ENCODE measurements at places on chromosomes 5 and 9.

- no peak for DNase-seq
Measured at GRCh38 chr5:17497446-17497845, 585 bp upstream of the TAF11L2 start.

- no peak for DNase-seq
Measured at GRCh38 chr9:74282526-74283253, 214.4 kb upstream of the RORB start.

GRCh38 chr5:36664766-36665165, 58.4 kb downstream of the SLC1A3 start:
- peak; percentile 58 for DNase-seq

DNA sequence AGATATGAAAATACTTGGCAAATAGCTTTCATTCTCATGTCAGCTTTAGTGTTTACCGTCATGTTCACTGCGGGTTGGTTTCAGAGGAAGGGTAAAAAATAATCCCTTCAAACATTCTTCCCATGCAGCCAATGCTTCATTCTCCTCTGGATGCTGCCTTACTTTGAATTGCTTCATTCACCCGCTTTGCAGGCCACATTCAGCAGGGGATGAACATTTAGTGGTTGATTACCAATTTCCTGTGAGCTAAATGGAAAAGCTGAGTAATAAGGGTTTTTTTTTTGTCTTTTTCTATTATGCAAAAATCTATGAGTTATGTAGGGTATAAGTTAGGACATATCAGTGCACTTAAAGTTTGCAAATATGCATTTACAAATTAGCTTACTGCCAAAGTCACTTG, 96.3 kb upstream of the MEF2C start:
- no peak for DNase-seq

- DNase-seq = no peak
Measured at GRCh38 chr9:116576386-116576785, 110.7 kb upstream of the TRIM32 start.

DNA sequence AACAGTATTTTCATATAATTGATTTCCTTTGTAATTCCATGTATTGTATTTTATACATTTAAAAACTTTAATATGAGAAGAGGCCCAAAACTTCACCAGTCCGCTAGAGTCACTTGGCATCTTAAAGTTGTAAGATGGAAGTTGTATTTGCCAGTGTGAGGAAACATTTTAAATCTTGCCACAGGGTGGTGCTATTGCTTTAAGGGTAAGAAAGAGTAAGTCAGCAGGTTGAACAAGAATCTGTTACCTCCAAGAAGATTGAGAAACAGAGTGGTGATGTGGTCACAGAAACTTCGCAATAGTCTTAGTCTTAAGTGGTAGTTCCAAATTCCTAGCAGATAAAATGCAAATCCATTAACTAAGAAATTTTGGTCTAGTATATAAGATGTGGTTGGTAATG, 39.8 kb upstream of the RANBP6 start:
- peak; percentile 38 for DNase-seq

DNA sequence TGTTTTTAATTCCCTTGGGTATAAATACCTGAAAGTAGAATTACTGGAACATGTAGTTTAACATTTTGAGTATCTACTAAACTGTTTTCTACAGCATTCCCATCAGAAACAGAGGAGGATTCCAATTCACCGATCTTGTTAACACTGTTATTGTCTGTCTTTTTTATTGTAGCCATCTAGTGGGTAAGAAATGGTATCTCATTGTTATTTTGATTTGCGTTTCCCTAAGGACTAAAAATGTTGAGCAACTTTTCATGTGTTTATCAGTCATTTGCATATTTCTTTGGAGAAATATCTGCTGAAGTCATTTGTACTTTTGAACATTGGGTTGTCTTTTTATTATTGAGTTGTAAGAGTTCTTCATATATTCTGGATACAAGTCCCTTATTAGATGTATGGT, 135.2 kb upstream of the NFIL3 start:
- DNase-seq = no peak

- no peak for DNase-seq
Measured at GRCh38 chr5:147369742-147370374, 135.0 kb downstream of the STK32A start.

- no peak for DNase-seq
Measured at GRCh38 chr9:85192750-85193149, 523.2 kb downstream of the NTRK2 start.

DNA sequence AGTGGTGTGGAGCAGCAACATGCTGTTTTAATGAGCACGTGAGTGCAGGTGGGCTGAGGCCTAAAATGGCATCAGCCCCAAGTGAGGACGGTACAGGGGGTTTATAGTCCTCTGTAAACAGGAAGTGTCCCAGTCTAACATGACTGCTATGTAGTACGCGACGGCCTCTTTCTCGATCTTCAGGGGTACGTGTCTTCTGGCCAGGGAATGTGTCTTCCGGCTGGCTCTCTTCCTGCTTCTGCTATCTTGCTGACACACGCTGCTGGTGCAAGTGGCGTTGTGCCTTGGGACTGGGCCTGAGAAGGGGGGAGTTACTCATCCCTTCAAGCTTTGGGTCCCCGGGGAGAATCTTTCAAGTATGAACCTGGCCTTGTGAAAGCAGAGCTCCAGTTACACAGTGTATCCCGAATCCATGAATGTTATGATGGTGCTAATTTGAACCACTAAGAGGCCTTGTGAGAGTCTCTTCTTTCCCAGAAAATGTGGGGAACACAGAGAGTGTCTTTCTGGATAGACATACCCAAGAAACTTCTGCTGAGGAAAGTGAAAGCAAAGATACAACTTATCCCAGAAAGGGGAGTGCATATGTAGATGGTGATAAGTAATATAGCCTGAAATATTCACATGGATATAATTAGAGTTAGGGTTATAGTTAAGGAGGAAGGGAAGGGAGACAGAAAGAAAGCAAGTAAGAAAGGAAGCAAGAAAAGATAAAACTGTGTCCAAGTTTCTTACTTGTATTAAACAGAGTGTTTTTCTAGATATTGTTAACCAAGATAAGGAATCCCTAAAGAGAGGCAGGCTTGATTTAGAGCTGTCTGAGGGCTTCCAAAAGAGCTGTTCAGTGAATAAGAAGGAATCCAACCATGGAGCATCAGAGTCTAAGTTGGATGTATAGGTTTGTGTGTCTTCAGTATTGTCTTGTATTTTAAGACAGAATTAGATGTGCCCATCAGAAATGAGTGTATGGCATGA, 35.5 kb upstream of the ANXA2R start:
- no peak for DNase-seq

GRCh38 chr5:166795756-166796155, 1495.7 kb upstream of the WWC1 start:
- DNase-seq = no peak

GRCh38 chr5:170546282-170546681, 42.5 kb downstream of the KCNIP1 start:
- DNase-seq = no peak

- DNase-seq = no peak
Measured at GRCh38 chr9:104075801-104076753, 18.0 kb upstream of the SMC2 start.

DNA sequence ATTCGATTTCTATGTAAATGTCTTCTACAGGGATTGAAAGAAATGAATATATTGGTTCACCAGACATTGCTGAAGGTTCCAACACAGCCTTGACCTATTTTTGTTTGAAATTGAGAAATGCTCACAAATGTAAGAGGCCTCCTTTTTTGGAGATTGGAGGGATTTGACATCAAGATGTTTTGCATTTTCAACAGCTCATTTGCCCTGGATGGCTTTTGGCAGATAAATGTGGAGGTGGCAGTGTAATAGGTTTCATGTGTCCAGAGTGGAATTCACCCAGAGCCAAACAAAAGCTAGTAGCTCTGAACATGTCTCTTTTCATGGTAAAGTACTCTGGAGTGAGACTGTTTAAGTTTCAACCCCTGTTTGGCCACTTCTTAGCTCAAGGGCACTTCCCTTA, 77.3 kb downstream of the PALM2AKAP2 start:
- no peak for DNase-seq

DNA sequence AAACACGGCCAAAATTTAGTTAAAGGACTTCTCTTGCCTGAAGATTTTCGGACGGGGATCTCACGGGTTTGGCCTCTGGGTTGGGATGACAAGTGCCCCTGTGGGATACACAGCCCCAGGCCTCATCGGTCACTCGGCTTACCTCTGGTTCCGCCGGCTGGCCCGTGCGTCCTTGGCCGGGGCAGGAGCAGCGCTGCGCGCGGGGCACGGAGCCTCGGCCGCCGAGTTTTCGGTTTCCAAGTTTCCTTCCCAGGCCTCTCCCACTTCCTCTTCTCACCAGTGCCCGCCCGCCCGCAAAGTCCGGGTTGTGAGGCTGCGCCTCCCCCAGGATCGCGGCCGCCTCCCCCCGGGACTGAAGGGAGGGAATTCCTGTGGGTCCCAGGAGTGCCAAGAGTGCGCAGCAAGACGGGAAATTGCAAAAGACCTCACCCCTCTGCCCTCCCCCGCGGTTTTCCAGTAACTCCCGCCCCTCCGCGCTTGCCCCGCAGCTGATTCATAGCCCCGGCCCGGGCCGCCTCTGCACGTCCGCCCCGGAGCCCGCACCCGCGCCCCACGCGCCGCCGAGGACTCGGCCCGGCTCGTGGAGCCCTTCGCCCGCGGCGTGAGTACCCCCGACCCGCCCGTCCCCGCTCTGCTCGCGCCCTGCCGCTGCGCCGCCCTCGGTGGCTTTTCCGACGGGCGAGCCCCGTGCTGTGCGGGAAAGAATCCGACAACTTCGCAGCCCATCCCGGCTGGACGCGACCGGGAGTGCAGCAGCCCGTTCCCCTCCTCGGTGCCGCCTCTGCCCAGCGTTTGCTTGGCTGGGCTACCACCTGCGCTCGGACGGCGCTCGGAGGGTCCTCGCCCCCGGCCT, at the start of gene OSMR:
OSMR (plus strand) TSS at position 487 of the 853 bp plus-strand sequence. CDS start 23,033 bp downstream, outside the sequence.
- peak; percentile 65 for DNase-seq

GRCh38 chr9:133492061-133493021, 13.4 kb upstream of the SLC2A6 start:
- DNase-seq = no peak

- no peak for DNase-seq
Measured at GRCh38 chr9:133585481-133586351, 23.5 kb downstream of the FAM163B start.

GRCh38 chr5:17269201-17269600, 51.8 kb downstream of the BASP1 start:
- no peak for DNase-seq

DNA sequence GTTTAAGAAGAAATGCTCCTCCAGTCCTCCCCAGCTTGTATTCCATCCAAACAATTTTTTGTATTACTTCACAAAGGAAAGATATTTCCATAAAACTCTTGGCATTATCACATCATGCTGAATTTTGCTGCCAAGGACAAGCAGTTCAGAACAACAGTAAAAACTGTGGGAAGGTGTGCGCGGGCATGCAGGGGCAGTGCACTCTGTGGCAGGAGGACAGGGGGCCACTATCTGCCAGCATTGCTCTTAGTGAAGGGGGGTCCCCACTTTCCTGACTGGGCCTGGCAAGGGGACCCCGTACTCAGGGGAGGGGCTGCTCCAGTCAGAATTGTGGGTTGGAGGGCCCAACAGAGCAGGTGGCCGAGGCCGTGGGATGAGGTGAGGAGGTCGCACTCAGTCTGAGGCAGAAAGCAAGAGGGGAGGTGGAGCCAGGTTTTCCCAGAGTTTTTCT, 32.8 kb downstream of the ANGPTL2 start:
- DNase-seq = no peak

- DNase-seq = peak; percentile 45
Measured at GRCh38 chr9:120412425-120412951, 167.5 kb downstream of the CDK5RAP2 start.

DNA sequence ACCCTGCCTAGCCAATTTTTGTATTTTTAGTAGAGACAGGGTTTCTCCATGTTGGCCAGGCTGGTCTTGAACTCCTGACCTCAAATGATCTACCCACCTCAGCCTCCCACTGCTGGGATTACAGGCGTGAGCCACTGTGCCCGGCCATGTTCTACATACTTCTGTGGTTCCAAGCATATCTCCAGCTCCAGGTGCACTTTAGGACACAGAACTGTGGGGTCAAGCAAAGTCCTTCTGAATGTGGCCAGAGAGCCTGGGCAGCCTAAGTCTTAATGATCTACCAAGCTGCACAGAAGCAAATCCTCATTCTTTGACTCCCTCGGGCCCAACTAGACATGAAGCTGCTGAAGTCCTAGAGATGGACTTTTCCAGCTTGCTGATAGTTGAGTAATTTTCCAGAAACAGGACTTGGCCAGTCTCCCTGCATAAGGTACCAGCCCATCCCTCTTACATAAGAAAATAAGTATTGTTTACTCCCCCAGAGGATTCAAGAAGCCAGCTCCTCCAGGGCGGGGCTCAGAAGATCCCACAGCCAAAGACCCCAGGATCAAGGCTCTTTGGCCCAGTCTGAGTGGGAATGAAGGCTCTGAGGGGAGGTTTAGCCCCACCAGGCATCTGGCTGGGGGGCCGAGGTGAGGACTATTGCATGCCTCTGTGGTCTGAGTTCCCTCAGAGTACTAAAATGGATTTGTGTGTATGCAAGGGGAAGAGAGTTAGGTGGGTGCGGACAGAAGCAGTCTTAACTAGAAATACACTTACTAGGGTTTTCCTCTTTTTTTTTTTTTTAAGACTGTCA, 8.7 kb downstream of the CLTB start:
- DNase-seq = no peak

GRCh38 chr5:133386662-133387061, 225.7 kb downstream of the FSTL4 start:
- peak; percentile 4 for DNase-seq

- DNase-seq = no peak
Measured at GRCh38 chr5:169416583-169417196, 115.8 kb upstream of the SLIT3 start.

DNA sequence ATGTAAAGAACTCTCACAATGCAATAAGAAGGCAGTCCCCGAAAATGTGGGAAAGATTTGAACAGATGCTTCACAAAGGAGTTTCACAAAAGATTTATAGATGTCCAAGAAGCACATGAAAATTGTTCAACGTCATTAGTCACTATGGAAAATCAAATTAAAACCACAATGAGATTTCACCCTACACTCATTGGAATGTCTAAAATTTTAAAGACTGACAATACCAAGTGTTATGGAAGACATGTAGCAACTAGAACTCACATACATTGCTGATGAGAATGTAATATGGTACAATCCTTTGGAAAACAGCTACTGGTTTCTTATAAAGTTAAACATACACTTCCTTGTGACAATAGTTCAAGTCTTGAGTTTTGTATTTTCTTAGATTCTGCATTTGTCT, 11.0 kb upstream of the RECK start:
- DNase-seq = no peak

GRCh38 chr5:149141224-149141956, at the start of gene ABLIM3:
ABLIM3 (plus strand) TSS chr5:149141493; CDS start chr5:149142096, 603 bp downstream.
- peak; percentile 86 for DNase-seq

DNA sequence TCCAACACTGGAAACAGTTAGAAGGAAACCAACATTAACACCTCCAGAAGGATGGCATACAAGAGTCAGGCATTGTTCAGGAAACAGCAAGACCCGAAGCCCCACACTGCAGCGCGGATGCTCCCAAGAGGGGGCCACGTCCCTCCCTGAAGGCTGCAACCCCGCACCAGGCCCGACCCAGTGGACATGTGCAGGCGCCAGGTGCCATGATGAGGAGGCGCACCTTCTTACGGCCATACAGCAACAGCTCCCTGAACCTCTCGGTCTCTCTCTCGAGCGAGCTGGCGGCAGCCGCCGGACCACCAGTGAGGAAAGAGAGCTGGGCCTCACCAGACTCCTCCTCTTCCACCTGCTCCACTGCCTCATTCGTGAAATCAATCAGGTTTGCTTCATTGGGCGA, 20.2 kb downstream of the SEC16A start:
- DNase-seq = no peak

Measured in H9 (cell line).